ENCODE measurements at places on chromosomes 11 and 22.
A peak's percentile ranks its signal among the peaks of the same experiment; 100 is the strongest.

DNA sequence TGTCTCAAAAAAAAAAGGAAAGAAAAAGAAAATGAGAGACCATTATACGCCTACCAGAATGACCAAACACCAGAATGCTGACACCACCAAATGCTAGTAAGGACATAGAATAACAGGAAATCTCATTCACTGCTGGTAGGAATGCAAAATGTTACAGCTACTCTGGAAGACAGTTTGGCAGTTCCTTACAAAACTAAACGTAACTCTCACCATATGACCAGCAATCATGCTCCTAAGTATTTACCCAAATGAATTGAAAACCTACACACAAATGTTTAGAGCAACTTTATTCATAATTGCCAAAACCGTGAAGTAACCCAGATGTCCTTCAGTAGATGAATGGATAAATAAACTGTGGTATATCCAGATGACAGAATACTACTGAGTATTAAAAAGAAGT, 7.2 kb downstream of the CHKA start:
- DNase-seq: no peak

- peak; percentile 71 for DNase-seq
Measured at GRCh38 chr11:44861849-44862557, 88.7 kb downstream of the TP53I11 start.

- DNase-seq: no peak
Measured at GRCh38 chr11:61609980-61610366, 29.1 kb upstream of the SYT7 start.

DNA sequence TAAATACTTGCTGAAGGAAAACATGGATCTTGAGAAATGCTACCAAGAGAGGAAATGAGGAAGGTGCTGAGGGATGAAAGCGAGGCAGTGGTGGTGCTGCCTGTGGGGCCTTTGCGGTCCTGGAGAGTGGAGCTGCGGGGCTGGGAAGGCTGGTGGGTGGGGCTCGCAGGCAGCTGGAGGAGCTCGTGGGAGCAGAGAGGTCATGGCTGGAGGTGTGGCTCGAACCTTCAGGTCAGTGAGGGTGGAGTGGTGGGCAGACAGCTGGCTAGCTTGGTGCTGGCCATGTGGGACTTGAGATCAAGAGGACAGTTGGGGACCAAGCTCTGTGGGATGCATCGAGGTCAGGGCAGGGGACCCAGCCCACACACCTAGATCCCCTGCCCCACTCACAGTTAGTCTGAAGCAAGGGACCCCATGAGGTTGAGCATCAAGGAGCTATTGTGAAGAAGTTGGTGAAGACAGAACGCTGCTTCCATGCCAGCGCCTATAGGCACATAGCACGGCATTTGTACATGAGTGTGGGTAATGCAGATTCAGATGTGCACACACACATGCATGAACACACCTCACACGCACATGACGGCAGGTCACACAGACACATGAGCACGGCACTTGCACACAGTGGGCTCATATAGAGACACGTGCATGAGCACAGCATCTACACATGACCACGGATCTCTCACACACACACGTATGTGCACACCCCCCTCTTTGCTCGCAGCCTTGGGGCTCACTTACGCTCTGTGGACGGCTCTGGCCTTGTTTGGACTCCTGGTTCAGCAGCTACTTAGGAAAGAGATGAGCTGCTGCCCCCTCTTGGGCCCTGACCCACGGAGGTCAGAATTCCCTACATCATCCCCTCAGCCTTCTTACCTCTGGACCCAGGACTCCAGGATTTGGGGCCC, 30.4 kb downstream of the SHANK3 start:
- peak; percentile 10 for DNase-seq

DNA sequence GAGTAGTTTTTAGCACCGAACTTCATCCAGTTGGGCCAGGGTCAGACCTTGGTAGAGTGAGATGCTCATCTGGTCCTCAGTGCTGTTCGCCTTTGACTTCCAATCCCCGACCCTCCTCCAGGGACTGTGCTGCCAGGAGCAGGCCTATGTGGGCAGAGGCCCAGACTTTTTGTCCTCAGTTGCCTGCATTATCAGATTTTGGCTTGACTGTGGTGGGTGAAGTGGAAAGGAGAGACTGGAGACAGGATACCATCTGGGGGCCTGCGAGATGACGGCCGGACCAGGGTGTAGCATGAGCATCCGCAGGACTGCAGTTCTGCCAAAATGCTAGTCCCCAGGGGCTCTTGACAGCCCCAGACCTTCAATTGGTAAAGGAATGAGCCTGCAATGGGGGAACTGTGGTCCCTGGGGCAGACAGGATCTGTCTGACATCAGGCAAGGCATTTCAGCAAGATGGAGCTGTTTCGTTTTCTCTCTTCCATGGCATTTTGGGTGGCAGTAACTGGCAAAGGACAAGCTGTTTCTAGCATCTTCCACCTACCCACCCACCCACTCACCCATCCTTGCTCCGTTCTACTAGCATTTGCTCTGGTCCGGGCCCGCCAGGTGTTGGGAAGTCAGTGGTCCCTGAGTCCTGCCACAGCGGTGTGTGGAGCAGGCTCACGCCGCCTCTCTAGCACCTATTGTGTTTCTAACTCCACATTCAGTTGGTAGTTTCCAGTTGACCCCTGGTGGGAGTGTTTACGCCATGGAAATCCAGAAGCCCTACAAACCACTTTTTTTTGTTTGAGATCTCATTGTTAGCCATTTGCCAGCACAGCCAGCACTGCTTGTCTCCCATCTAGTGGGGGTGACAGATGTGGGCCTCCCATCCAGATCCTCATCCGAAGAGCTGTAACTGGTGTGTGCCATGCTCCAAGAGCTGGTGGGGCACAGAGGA, 53.5 kb downstream of the OTOG start:
- no peak for DNase-seq

DNA sequence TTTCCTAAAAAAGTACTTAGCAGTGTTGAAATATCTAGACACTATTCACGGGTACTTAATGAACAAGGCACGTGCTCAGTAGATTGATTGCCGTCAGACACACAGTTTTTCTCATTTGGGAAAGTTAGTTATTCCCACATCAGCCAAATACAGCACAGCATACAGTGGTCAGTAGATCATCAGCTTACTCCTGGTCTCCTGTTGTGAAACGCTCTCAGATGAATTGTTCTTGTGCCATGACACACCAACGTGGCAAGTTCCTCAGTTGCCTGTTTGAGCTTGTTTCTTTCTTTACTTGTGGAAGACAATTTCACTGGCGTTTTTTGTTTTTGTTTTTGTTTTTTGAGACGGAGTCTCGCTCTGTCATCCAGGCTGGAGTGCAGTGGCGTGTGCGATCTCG, 8.6 kb downstream of the TAB1 start:
- DNase-seq: no peak

GRCh38 chr11:69459848-69460539, 21.5 kb upstream of the LINC01488 start:
- DNase-seq: no peak

- DNase-seq: no peak
Measured at GRCh38 chr11:57812634-57813033, 51.0 kb downstream of the CTNND1 start.

Data from mesothelial cell of epicardium (in vitro differentiated cells).